H1 (cell line): ENCODE measurements at places on chromosomes 6 and 20.

- H3K27me3 ChIP-seq: no peaks in the 10 kb centered on the region
- H3K36me3 ChIP-seq: no peaks in the 10 kb centered on the region
- no peak for DNase-seq
- no peak overlapping the region for H3K4me3 ChIP-seq
- H3K4me1 ChIP-seq: no peaks in the 10 kb centered on the region; the same call in 1 of the 2 replicates
Observed at GRCh38 chr20:46764068-46764467, 54.6 kb downstream of the SLC2A10 start.

- H3K4me1 ChIP-seq: no peaks in the 10 kb centered on the region
- H3K27me3 ChIP-seq: no peaks in the 10 kb centered on the region
- H3K4me3 ChIP-seq: no peak overlapping the region
- H3K27ac ChIP-seq: no peak overlapping the region
- H3K36me3 ChIP-seq: no peaks in the 10 kb centered on the region
- DNase-seq: no peak
Observed at GRCh38 chr6:143107911-143108761, 47.4 kb downstream of the AIG1 start.

GRCh38 chr6:100144991-100145390, 151.0 kb upstream of the MCHR2 start:
- H3K27ac ChIP-seq: no peak overlapping the region
- H3K4me1 ChIP-seq: no peaks in the 10 kb centered on the region
- H3K36me3 ChIP-seq: no peaks in the 10 kb centered on the region
- DNase-seq: no peak
- no peaks in the 10 kb centered on the region for H3K27me3 ChIP-seq
- H3K4me3 ChIP-seq: no peak overlapping the region

DNA sequence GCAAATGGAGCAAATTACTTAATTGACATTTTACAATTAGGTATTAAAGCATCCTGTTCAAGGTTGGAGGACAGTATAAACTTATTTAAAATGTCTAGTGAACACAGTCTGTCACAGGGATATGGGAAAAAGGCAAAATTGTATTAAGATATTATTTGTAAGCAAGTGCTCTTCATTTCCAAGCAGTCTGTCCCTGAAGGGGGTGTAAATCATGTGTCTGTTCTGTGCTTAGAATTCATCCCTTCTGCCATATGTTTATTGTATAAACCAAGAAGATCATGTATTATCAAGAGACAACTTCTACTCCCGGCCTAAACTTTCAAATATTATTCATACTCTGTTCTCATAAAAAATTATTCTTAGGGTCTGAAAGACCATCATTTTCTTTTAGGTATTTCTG, 144.8 kb downstream of the BCKDHB start:
- H3K27ac ChIP-seq: no peak overlapping the region
- H3K27me3 ChIP-seq: no peaks in the 10 kb centered on the region
- no peak for DNase-seq
- no peaks in the 10 kb centered on the region for H3K4me1 ChIP-seq
- H3K36me3 ChIP-seq: no peaks in the 10 kb centered on the region
